H1 (cell line): ENCODE measurements at places on chromosomes 12 and 14. TPM values are rescaled to one million over a fixed set of nuclear protein-coding genes. Genes with fewer than 3 reads are reported as not detected.

The ISCU gene
- total RNA-seq, result 78.1 and 82.3 TPM in 2 replicates

The KRT80 gene
- 0.08 TPM in 1 of 2 replicates, not detected in the other for total RNA-seq

The DBX2 gene
- not detected in 2 replicates for total RNA-seq

DNA sequence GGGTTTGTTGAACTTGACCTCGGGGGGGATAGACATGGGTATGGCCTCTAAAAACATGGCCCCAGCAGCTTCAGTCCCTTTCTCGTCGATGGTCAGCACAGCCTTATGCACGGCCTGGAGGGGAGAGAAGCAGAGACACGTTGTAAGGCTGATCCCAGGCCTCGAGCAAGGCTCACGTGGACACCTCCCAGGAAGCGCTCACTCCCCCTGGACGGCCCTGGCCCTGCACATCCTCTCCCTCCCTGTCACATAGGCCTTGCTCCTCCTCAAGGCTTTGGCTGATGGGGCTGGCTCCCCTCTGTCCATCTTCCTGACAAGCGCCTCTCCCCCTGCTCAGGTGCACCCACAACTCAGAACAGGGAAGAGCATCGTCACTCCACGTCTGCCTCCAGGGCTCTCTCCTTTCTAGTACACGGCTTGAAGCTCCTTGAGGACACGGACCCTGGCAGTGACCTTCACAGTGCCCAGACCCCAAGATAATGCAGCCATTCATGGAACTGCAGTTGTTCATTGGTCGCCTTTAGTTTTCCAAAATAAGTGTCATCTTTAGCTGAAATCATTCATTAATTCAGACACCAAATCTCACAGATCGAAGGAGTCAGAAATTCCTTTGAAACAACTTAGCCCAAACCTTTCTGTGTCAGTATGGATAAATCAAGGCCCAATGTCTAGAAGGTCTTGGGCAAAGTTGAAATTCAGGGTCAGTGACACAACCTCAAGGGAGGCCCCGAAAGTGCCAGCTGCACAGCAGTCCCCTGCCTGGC lies 9.7 kb downstream of the SERPINA1 start:
- DNase-seq, result no peak

DNA sequence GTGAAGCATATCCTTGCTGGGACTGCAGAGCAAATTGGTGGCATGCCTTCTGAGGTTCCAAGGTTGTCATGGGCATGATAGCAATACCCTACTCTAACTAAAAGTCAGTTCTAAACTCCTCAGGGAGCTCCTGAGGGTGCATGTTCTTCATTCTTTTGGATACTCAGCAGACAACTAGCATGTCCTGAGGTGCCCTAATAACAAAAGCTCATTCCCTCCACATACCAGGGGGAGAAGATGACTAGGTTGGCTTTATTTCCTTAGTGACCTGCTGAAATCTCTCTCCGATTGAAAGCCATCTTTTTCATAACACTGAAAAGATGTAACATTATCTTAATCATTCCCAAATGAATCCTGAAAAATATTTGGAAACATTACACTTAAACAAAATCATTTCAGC lies 188.7 kb upstream of the IGF1 start:
- no peak for DNase-seq

GRCh38 chr12:7666595-7666994 lies 887 bp upstream of the APOBEC1 start:
- no peak for DNase-seq

DNA sequence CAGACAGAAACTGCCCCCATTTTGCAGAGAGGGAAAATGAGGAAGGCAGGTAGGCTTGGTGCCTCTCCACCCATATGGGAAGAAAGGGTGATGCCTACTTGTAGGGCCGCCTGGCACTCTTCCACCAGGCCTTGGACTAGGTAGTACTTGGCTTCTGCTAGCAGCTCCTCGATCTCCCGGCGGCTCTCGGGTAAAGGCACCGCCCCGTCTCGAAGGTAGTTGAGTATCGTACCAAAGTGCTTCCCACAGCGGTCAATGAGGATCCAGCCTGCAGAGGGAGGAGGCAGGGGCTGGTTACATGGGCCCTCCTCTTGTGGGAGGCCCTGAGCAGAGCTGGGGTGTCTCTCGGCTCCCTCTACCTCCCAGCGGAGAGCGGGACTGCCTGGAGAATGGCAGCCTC lies 16.6 kb downstream of the KCTD10 start:
- no peak for DNase-seq

GRCh38 chr12:28026701-28027100 lies 54.2 kb upstream of the PTHLH start:
- DNase-seq, result no peak

GRCh38 chr14:98171654-98172053 lies 1100.3 kb downstream of the BCL11B start:
- DNase-seq, result no peak

DNA sequence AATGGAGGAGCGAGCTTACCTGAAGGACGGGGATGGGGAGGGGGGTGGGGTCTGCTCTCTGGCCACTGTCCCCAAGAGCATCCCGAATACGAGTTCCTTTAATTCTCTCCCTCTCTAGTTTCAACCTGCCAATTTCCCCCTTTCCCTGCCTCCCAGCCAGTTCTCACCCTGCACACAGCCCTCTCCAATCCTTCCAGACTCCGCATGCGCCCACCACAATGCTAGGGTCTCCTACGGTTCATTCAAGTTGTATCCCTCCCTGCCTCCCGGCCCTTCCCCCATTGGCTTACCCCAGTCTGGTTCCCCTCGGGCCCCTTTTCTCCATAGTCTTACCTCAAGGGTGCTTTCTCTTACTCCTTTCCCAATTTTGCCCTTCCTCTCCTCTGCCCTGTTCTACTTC lies 708 bp upstream of the IGFBP6 start:
- peak; percentile 67 for DNase-seq
